Endothelial cell of umbilical vein (primary cell): ENCODE measurements at places on chromosomes 1 and 21. TPM values are rescaled to one million over a fixed set of nuclear protein-coding genes. Genes with fewer than 3 reads are reported as not detected.
A peak's percentile ranks its signal among the peaks of the same experiment; 100 is the strongest.

The S100A9 gene
- total RNA-seq = not detected in 2 replicates

The ETNK2 gene
- 13.5 and 15.5 TPM in 2 replicates for total RNA-seq

The FAM131C gene
- 0.44 TPM in 1 of 2 replicates, not detected in the other for total RNA-seq

DNA sequence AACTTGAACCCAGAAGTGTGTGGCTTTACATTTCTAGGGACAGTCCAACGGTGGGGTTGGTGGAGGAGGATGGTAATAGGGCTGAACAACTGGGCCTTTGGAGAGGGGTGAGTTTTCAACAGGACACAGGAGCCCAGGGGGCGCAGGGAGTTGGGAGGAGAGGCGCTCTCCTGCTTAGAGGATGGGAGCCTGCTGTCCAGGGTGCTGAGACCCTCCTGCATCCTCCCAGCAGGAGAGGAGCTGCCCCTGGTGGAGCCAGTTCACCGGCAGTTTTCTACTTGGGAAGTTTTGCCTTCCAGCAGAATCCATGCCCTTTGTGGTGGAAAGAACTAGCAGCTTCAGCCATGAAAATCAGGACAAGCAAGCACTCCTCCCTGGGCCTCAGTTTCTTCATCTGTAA, 8.6 kb downstream of the KCNC4 start:
- no peak for DNase-seq

- DNase-seq = no peak
These were observed 25.5 kb upstream of the CREG1 start for GRCh38 chr1:167578939-167579521.

DNA sequence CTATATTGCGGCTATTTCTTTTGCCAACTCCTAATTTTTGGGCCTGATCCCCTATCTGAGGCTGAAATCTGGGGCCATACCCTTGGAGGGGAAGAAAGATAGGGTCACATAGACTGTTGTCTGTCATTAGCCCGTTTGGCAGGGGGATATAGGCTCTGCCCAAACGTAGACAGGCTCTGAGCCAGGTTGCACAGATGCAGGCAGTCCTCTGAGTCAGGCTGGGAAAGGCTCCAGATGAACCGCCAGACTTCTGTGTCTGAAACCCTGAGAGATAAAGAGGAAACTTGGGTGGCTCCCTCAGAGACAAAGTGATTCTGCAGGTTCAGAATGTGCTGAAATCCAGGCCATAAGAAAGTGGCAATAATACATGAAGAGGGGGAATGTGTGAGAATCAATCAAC, 4.0 kb upstream of the CAP1 start:
- DNase-seq = peak; percentile 37

DNA sequence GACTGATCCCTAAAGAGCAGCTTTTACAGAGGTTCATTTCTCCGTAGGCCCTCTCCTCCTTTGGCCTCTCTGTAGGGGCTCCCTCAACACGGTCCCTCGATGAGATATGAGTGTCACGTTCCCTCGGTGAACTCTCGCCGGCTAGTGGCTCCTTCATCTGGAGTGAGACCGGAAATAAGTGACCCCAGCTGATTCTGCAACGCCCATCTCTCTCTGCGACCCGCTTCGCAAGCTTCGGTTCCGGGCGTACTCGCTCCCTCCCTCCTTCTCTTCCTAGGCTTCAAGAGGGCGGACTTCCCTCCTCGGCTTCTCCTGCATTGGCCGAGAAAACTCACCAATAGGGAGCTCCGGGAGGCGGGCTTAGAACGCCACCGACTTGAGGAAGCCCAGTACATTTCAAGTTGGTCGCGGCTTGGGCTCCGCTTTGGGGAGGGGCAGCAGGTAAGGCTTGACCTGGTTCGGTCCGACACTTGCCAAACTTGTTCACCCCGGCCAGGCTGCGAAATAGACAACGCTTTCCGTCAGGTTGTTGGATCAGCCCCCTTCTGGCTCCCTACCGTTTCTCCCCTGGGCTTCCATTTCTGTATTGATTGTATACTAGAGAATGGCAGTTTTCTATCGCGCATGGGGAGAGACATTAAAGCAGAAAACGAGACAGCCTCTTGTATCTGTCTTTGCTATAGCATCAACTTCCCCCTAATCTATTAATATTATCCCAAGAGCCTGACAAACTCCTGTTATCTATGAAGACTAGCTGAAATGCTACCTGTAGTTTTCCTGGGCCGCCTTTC, at the start of the genes ANKRD34A and POLR3GL:
TSS of gene ANKRD34A (minus strand) at position 248 of the 791 bp plus-strand sequence. CDS start 2,816 bp downstream, outside the sequence.
TSS of gene POLR3GL (plus strand) at position 363 of the 791 bp plus-strand sequence. CDS start 10,176 bp downstream, outside the sequence.
- peak; percentile 96 for DNase-seq
